ENCODE measurements at places on chromosomes 1 and 21.

DNA sequence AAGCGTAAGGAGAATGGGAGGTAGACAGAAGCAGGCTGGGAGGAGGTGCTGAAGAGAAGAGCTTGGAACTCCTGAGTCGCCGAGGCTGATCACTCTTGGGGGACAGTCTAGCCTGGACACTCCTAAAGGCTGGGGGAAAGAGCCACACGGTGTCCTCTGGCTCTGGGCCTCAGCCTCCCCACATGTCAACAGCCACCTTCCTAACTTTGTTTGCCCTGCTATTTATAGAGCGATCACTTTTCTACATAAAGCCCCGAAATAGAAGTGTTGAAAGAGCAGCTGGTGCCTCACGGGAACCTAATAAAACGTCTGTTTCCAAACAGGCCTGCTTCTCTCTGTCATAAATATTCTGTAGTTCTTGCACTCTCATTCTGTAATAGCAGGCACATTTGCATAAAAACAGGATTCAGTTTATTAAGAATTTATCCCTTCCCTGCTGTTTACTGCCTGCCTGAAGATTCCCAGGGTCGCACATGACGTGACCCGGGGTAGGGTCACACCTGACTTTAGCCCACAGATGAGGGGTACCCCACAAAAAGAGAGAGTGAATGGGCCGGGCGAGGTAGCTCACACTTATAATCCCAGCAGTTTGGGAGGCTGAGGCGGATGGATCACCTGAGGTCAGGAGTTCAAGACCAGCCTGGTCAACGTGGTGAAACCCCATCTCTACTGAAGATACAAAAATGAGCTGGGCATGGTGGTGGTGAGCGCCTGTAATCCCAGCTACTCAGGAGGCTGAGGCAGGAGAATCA, 212.5 kb downstream of the TOMM20 start:
- no peak for DNase-seq

- no peak for DNase-seq
Observed at GRCh38 chr1:209249280-209249670, 334.2 kb upstream of the CAMK1G start.

DNA sequence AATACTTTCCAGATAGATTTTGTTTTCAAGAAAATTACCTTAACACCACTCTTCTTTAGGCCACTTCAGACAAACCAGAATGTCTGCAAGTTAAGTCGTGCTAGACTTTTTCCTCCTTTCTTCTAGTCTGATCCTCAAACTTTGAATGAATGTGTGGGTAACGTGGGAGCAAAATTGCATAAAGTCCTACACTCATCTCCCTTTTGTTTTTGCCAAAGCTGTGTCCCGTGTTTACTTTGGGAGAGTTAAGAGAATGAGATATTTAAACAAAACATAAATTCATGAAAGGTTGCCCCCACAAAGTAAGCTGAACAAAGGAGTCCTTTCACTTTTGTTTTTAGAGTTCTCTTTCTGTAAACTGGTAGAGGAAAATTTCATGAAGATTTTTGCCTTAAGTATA, 16.9 kb upstream of the VAMP3 start:
- DNase-seq = peak; percentile 37

- DNase-seq = no peak
Observed at GRCh38 chr21:36247316-36248010, 72.5 kb upstream of the MORC3 start.

- DNase-seq = no peak
Observed at GRCh38 chr1:30249446-30250337, 473.7 kb downstream of the MATN1 start.

- DNase-seq = peak; percentile 19
Observed at GRCh38 chr1:41486371-41487125, 2.1 kb upstream of the EDN2 start.

DNA sequence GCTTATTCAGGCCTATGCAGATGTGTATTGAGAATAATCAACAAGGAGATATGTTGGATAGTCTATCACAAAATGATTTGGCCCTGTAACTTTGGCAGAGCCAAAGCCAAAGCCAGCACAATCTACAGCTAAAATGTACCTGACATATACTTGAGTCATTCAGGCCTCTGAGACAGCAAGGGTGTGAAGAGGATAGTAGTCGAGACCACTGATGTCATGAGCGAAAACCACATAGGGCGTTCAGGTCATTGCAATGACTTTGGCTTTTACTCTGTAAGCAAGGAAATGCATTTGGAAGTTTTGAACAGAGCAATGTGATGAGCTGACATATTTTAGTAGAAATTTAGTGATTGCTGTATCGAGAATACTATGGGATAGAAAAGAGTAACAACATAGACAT, 579.6 kb downstream of the AMY1C start:
- no peak for DNase-seq

DNA sequence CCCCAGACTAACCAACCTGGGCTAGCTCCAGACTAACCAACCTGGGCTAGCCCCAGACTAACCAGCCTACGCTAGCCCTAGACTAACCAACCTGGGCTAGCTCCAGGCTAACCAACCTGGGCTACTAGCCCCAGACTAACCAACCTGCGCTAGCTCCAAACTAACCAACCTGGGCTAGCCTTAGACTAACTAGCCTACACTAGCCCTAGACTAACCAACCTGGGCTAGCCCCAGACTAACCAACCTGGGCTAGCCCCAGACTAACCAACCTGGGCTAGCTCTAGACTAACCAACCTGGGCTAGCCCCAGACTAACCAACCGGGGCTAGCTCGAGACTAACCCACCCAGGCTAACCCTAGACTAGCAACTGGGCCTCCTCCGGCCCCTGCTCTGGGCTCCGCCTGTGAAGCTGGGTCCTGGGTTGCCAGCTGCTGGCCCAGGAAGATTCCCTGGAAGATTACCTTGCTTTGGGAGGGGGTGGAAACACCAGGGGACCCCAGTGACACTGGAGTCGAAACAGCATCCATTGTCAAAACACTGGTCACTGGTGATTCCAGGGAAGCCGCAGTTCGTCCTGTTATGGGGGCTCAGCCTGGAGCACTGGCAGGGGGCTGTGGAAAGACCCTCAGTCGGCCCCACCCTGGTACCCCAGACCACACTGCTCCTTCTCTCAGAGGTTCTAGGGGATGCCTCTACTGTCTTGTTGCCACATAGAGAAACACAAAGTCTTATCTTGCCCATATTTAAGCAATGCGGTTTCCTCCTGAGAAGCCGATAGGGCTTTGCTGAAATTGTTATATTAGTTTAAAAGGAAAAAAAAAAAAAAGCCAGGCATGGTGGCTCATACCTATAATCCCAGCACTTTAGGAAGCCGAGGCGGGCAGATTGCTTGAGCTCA, 1.1 kb downstream of the TFF2 start:
- DNase-seq = peak; percentile 81

DNA sequence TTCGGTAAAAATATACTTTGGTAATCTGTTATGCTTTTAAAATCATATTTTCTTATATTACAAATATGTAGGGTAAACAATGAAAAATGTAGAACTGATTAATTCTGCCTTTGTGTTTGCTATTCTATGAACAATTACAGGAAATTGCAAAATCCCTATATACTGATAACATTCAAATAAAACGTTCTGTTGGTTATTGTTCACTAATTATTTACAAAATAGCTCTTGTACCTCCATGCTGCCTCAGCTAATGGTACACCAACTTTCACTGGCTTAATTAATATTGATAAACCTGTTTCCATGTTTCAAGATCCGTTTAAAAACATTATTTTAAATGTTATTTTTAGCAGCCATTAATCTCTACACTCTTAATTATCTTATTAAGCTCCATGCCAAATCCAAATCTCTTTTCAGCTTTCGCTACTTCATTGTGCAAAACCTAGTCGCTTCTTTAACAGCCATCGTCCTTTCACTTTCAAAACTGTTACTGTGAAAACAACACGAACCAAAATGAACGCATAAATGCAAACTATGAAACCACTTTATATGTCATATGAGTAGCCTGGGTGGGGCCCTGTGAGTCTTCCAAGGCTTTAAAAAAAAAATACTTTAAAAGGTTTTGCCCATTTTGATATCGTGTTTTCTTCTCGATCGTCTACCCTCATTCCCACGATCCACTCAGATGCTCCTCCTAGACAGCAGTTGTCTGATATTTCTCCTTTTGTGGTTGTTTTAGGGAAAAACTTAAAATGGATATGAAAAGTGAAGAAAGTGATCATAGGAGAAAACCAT, 807.1 kb downstream of the USP25 start:
- peak; percentile 81 for DNase-seq

- no peak for DNase-seq
Observed at GRCh38 chr1:213381572-213382084, 330.6 kb downstream of the RPS6KC1 start.

Measured in OCI-M1 (cell line).